Nephron progenitor cell (in vitro differentiated cells): ENCODE measurements at places on chromosomes 6 and 20.

- DNase-seq = no peak
Measured at GRCh38 chr20:17967521-17968365, 851 bp downstream of the SNX5 start.

GRCh38 chr6:134802426-134803058, 147.4 kb downstream of the ALDH8A1 start:
- DNase-seq = no peak

GRCh38 chr6:82246802-82247504, 591 bp downstream of the IBTK start:
- peak; percentile 77 for DNase-seq

GRCh38 chr6:136365776-136366354, 76.2 kb upstream of the BCLAF1 start:
- no peak for DNase-seq

GRCh38 chr6:5712349-5713215, 294.1 kb downstream of the NRN1 start:
- DNase-seq = no peak

DNA sequence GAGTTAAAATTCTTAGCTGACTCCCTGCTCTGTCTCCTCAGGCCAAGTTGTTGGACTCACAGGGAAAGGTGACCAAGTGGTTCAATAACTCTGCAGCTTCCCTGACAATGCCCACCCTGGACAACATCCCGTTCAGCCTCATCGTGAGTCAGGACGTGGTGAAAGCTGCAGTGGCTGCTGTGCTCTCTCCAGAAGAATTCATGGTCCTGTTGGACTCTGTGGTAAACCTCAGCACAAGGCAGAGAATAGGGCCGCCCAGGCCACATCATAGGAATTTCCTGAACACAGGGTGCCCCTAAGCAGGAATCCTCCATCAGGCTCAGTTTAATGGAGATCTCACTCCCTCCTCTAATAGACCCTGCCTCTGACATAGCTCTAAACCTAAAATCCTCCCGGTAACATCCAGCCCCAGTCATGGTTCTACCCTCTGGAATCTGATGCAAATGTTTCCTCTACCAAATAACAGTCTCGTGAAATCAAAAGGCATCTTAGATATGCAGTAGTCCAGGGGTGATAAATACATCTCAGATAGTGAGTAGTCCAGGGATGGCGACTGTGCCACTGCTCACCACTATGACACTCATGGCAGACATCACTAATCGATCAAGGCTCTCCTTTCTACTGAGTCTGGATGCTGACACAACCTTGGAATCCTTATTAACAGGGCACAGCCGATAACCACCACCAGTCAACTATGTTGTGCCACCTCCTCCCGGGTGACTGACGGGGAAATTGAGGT, 18.3 kb downstream of the BPIFB1 start:
- DNase-seq = no peak

DNA sequence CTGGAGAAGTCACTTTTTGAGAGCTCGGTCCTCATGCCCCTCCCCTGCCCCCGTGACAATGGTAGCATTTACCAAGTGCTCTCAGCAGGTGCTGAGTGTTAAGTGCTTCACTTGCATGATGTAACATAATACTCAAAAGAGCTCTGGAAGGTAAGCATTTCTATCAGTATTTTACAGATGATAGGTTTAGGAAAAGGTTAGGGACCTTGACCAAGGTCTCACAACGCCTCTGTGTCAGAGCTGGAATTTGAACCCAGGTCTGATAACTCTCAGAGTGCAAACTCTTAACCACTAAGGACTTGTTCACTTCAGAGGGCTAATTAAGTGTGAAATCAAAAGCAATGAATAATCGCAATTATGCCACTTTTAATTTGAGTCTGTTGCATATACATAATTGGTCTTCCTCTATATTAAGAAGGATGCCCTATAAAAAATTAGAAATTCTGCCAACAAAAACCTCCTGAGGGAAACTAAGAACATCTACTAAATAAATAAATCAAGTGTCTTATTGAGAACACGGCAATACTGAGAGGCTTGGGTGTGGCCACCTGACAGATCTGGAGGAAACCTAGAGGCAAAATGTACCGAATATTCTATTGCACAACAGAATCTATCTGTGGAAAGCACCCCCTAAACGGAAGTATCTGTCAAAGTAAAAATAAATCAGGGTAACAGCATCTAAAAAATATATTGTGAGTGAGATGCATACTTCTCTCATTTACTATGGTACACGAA, 109.8 kb downstream of the BACH2 start:
- DNase-seq = no peak

GRCh38 chr6:136793363-136793762, 1.1 kb upstream of the MAP3K5 start:
- no peak for DNase-seq

DNA sequence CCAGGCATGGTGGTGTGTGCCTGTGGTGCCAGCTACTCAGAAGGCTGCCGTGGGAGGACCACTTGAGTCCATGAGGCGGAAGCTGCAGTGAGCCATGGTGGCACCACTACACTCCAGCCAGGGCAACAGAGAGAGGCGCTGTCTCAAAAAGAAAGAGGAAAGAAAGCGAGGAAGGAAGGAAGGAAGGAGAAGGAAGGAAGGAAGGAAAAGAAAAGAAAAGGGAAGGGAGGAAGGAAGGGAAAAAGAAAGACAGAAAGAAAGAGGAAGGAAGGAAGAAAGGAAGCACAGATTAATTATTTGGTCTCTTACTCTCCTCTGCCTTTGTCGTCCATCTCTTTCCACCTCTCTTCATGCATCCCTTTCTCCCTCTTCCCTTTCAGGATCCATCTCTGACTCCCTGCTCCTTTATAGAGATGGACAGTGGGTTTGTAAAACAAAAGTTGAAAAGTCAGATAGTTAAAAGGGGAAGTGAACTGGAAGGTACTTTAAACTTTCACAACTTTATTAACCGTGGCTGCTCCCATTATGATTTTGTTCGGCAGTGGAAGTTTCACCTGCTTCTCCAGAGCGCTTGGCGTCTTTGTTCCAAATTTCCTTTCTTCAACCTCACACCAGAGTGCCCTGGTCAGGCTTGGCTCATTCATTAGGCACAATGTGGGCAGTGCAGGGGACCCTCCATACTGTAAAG, 1.5 kb downstream of the HLA-DQA1 start:
- no peak for DNase-seq

GRCh38 chr6:137361701-137362100, 132.5 kb downstream of the OLIG3 start:
- no peak for DNase-seq

- DNase-seq = no peak
Measured at GRCh38 chr6:162237331-162237730, 490.2 kb downstream of the PRKN start.

GRCh38 chr6:116438590-116439448, 22.4 kb upstream of the CALHM6 start:
- no peak for DNase-seq

- no peak for DNase-seq
Measured at GRCh38 chr20:50514750-50515149, 4.6 kb downstream of the PTPN1 start.

DNA sequence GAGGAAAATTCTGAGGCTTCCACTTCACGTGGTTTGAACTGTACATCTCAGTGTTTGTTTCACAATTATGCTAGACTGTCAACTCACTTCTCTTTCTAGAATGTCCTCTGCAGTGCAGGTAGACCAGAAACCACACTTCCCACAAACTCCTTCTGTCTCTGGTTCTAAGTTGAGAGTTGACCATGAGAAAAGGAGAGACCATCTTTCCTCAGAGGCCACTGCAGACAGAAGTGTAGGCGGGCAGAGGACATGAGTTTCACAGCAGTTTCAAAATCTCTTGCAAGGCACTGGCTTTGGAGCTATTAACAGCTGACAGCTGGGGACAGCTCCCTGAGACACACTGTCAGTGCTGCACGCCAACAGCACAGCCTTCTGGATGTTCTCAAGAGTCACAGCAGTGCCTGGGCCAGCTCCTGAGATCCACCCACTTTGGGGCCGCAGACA, 55.4 kb upstream of the MOXD1 start:
- peak; percentile 4 for DNase-seq

DNA sequence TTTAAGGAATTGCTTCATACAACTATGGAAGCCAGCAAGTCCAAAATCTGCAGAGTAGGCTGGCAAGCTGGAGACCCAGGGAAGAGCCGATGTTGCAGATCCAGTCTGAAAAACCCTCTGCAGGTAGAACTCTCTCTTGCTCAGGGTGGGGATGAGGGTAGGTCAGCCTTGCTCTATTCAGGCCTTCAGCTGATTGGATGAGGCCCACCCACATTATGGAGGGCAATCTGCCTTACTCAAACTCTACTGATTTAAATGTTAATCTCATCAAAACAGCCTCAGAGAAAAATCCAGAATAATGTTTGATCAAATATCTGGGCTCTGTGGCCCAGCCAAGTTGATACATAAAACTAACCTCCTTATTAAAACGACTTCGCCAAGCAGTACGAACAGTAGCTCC, 29.7 kb upstream of the RNF24 start:
- DNase-seq = no peak

- DNase-seq = no peak
Measured at GRCh38 chr6:52983159-52983848, 11.8 kb downstream of the GSTA4 start.

GRCh38 chr20:51034476-51034875, 11.6 kb upstream of the KCNG1 start:
- DNase-seq = no peak

DNA sequence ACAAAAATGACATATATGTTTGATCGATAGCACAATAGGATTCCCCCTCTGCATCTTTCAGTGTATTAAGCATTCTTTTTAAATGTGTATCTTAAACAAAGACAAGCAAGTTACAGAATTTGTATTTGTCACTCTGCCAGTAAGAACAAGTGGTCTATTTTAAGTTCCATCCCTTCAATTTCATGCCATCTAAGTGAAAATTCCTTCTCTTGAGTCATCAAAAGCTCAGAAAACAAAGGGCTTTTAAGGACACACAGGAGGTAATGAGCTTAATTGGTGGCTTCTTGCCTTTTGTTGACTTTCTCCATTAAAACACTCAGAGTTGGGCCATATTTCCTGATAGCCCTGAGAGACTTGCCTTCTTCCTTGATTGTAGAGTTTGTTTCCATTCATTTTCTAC, 547.8 kb downstream of the TENT5A start:
- DNase-seq = no peak

GRCh38 chr6:149842331-149842730, 21.8 kb downstream of the LRP11 start:
- DNase-seq = no peak

GRCh38 chr20:36092398-36093024, 62.0 kb upstream of the EPB41L1 start:
- peak; percentile 72 for DNase-seq

DNA sequence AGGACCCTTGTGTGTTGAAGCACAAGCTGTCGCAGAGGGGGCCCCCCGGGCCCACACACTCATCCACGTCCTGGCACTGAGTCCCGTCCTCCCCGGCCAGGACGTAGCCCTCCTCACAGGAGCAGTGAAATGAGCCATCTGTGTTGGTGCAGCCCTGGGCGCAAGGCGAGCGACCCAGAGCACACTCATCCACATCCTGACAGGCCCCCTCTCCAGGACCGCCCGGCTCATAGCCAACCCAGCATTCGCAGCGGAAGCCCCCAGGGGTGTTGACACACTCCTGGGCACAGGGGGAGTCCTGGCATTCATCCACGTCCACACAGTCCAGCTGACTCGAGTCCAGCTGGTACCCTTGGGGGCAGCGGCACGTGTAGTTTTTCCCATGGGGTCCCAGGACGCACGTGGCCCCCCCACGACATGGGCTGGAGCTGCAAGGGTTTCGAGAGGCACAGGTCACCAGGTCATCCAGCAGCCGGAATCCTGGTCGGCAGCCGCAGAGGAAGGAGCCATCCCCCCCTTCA, 1.2 kb downstream of the CD93 start:
- no peak for DNase-seq

DNA sequence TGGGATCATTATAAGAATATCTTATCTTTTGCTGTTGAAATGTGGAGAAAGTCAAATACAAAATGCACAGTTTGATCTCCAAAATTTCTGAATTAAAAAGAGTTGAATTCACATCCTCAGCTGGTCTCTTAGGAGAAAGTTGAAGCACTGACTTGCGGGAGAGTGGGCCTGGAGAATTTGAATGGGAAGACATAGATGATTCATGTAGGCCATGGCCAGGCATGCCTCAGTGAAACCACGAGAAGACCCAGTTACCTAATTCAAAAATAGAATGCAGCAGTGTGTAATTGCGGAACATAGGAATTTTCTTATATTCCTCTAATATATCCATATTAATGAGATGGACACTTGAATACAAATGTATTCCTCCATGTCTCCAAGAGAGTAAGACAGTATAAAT, 53.0 kb upstream of the DTNBP1 start:
- DNase-seq = no peak

- no peak for DNase-seq
Measured at GRCh38 chr6:148523551-148523950, 180.9 kb downstream of the SASH1 start.

DNA sequence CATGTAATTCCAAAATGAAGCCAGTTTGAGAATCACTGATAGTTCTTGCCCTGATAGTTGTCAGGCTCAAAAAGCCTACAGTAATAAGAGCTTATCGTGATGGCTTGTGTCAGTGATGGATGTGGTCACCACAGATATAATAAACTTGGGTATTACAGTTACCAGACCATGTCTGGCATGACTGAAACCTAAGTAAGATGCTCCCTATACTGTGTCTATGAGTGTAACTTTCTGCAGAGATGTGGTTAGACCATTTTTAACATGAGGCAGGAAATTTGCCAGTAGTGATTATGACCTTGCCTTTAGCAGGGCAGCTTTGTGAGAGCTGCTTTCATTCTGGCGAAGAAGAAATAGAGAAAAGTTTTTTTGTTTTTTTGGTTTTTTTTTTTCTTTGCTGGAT, 90.2 kb downstream of the ANKS1A start:
- no peak for DNase-seq

- DNase-seq = no peak
Measured at GRCh38 chr6:15378866-15379265, 133.0 kb downstream of the JARID2 start.

DNA sequence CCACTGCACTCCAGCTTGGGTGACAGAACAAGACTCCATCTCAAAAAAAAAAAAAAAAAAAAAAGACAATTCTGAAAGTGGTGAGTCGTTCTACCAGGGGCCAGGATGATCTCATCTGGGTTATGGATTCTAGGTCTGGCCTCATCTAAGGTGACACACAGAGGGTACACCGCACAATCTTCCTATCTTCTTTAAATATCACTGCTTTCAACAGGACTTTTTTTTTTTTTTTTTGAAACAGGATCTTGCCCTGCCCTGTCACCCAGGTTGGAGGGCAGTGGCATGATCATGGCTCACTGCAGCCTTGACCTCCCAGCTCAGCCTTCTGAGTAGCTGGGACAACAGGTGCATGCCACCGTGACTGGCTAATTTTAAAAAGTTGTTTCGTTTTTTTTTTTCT, 67.7 kb downstream of the SLC16A10 start:
- DNase-seq = no peak
